ENCODE measurements at places on chromosomes 7 and 10.

DNA sequence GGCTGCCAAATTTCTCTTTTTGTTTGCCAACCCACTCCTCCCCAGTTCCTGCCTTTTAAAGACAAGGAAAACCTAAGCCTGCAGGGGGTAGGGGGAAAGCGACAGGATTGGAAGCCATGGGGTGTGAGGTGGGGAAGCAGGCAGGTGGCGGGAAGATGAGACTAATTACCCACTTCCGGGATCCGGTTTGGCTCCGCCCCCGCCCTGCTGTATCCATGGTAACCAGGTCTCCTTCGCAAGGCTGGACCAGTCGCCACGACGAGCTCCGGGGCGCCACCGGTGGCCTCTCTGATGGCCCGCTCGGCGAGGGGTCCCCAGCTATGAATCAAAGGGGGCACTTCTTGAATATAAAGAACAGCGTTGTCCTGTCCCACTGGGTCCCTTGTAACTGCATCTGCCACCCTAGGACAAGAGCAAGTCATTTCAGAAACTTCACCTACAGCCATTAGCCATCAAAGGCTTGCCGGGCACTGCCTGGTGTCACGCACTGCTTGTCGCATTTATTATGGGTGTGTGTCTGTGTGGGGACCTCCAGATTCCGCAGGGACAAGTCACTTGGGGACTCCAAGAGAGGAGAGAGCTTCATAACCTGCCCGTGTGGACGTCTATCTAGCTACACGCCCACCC is 55.4 kb upstream of the LMTK2 start:
- peak; percentile 81 for DNase-seq
- no peak overlapping the region for H3K4me3 ChIP-seq
- H3K4me1 ChIP-seq, result peaks cover 6% of the 10 kb centered on the region

GRCh38 chr7:139494835-139495579 is 11.5 kb upstream of the KLRG2 start:
- DNase-seq, result peak; percentile 38
- H3K27me3 ChIP-seq, result peaks cover 3% of the 10 kb centered on the region
- no peaks in the 10 kb centered on the region for H3K36me3 ChIP-seq
- peaks cover 7% of the 10 kb centered on the region for H3K4me1 ChIP-seq
- H3K27ac ChIP-seq, result no peak overlapping the region

DNA sequence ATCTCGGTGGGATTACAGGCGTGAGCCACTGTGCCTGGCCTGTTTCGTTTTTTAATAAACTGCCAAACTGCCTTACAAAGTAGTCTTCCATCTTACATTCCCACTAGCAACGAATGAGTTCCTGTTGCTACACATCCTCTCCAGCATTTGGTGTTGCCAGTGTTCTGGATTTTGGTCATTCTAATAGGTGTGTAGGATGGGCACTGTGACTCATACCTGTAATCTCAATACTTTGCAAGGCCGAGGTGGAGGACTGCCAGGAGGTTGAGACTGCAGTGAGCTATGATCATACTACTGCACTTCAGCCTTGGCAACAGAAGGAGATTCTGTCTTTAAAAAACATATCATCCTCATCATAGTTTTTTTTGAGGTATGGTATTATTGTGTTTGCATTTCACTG is 21.4 kb upstream of the RSBN1L start:
- H3K27me3 ChIP-seq, result no peaks in the 10 kb centered on the region
- no peak overlapping the region for H3K4me3 ChIP-seq
- no peak overlapping the region for H3K27ac ChIP-seq
- DNase-seq, result peak; percentile 33

- H3K27me3 ChIP-seq, result no peaks in the 10 kb centered on the region
- no peak overlapping the region for H3K27ac ChIP-seq
- H3K4me1 ChIP-seq, result no peaks in the 10 kb centered on the region
- DNase-seq, result no peak
- no peaks in the 10 kb centered on the region for H3K36me3 ChIP-seq
- H3K4me3 ChIP-seq, result no peak overlapping the region
Observed at GRCh38 chr7:32393861-32394260, 96.3 kb downstream of the LSM5 start.

- no peaks in the 10 kb centered on the region for H3K4me1 ChIP-seq
- no peak for DNase-seq
- H3K27me3 ChIP-seq, result no peaks in the 10 kb centered on the region
- no peaks in the 10 kb centered on the region for H3K36me3 ChIP-seq
- no peak overlapping the region for H3K4me3 ChIP-seq
- H3K27ac ChIP-seq, result no peak overlapping the region
Observed at GRCh38 chr7:76514926-76515771, 4.8 kb downstream of the UPK3B start.

- no peaks in the 10 kb centered on the region for H3K36me3 ChIP-seq
Observed at GRCh38 chr7:101321491-101322401, at the start of gene IFT22. IFT22 (minus strand) TSS chr7:101321812; CDS start chr7:101321709, 103 bp downstream.

- no peaks in the 10 kb centered on the region for H3K27me3 ChIP-seq
- H3K4me1 ChIP-seq, result no peaks in the 10 kb centered on the region
- no peaks in the 10 kb centered on the region for H3K36me3 ChIP-seq
Observed at GRCh38 chr7:2074691-2075090, 158.1 kb downstream of the MAD1L1 start.

DNA sequence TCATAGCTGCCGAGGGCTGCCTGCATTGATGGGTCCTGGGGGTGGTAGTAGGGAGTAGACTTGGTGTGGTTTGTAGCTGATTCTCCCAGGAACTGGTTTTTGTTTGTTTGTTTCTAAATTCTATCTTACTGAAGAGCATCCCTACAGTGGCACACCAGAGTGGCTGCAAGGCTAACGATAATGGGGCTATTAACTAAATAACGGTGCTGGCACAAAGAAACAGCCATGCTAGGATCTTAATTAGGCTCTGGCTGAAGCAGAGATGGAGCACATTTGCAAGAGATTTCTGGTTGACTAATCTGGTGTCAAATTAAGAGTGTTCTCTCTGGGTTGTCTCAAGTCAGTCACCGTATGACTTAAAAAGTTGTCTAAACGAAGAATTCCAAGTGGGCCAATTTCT is 590.0 kb downstream of the NRG3 start:
- H3K4me3 ChIP-seq, result no peak overlapping the region
- no peak for DNase-seq
- no peaks in the 10 kb centered on the region for H3K36me3 ChIP-seq

DNA sequence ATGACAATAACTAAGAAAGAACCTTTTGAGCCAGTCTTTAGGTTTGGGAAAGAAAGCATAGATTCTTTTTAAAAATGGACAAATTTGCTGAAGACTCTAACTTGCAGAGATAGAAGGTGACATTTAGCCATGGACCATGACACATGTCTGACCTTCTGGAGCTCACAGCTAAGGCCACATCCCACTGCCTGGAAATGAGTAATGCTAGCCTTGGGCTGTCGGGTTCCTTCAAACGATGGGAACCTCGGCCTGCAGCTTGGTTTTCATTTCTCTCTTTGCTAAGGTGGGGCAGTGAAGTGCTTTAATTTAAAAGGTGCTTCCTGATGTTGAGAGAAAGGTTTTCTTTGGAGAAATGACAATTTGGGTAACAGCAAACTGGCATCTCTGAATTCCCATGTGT is 223.2 kb downstream of the FANK1 start:
- H3K27ac ChIP-seq, result no peak overlapping the region
- H3K4me1 ChIP-seq, result no peaks in the 10 kb centered on the region
- no peak for DNase-seq
- no peaks in the 10 kb centered on the region for H3K36me3 ChIP-seq

- H3K36me3 ChIP-seq, result no peaks in the 10 kb centered on the region
- peaks cover 1% of the 10 kb centered on the region for H3K4me1 ChIP-seq
- H3K27me3 ChIP-seq, result peaks cover 23% of the 10 kb centered on the region
- no peak overlapping the region for H3K27ac ChIP-seq
- DNase-seq, result no peak
Observed at GRCh38 chr7:22574754-22575520, 74.9 kb upstream of the STEAP1B start.

DNA sequence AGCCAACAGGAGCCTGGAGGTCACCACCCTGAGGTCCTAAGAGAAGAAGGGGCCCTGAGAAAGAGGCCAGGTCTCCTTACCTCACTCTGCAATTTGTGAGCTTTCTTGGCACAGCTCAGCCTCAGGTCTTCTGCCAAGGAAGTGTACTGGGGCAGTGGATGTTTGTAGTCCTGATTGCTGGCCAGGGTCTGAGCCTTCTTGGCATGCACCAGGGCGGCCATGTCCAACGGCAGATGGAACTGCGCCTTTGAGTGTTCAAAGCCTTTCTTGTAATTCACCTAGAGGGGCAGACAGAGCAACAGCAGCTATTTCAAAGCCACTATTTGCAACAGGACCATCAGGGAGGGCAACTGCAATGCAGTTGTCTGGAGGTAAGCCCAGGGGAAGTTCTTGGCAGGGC is 51.7 kb downstream of the NRAP start:
- no peaks in the 10 kb centered on the region for H3K4me1 ChIP-seq
- H3K27me3 ChIP-seq, result peaks cover 20% of the 10 kb centered on the region
- H3K27ac ChIP-seq, result no peak overlapping the region

- no peak overlapping the region for H3K27ac ChIP-seq
- H3K27me3 ChIP-seq, result no peaks in the 10 kb centered on the region
- H3K4me1 ChIP-seq, result no peaks in the 10 kb centered on the region
- no peak overlapping the region for H3K4me3 ChIP-seq
- DNase-seq, result no peak
Observed at GRCh38 chr7:71326595-71326994, 194.7 kb downstream of the GALNT17 start.

- H3K4me3 ChIP-seq, result no peak overlapping the region
- H3K36me3 ChIP-seq, result peaks cover 31% of the 10 kb centered on the region
- peaks cover 6% of the 10 kb centered on the region for H3K4me1 ChIP-seq
Observed at GRCh38 chr10:119903946-119904666, 11.6 kb downstream of the SEC23IP start.

DNA sequence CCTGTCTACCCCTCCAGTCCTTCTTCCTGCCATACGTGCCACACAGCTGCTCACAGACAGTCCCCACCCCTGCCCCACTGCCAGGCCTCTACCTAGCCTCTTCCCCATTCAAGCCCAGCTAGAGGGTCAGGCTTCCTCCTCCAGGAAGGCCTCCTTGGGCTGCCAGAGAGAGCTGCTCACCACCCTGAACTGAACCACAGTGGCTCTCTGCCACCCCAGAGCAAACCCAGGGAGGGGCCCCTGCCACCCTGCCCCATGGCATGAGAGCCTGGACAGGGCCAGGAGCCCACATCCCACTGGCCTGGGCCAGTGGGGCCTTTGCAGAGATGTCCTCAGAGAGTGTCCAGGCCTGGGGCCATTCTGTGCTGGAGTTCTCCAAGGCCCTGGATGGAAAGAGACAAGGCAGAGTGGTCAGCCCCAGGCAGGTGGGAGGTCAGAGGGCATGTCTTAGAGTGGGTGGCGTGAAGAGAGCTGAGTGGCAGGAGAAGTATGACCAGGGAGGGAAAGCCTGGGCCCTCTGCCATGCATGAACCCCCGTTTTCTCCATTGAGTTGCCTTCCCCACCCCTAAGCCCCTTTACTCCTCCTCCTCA is 40.4 kb downstream of the TMEM270 start:
- no peaks in the 10 kb centered on the region for H3K4me1 ChIP-seq
- no peak overlapping the region for H3K27ac ChIP-seq
- H3K4me3 ChIP-seq, result no peak overlapping the region
- no peaks in the 10 kb centered on the region for H3K27me3 ChIP-seq
- H3K36me3 ChIP-seq, result no peaks in the 10 kb centered on the region

- peaks cover 40% of the 10 kb centered on the region for H3K4me1 ChIP-seq
- peak overlapping the region; percentile 28 for H3K27ac ChIP-seq
- no peak for DNase-seq
- H3K4me3 ChIP-seq, result no peak overlapping the region
- H3K27me3 ChIP-seq, result no peaks in the 10 kb centered on the region
Observed at GRCh38 chr7:106023369-106024322, 60.6 kb downstream of the CDHR3 start.

- H3K27ac ChIP-seq, result no peak overlapping the region
- H3K27me3 ChIP-seq, result peaks cover 12% of the 10 kb centered on the region
- H3K4me1 ChIP-seq, result no peaks in the 10 kb centered on the region
- no peaks in the 10 kb centered on the region for H3K36me3 ChIP-seq
- H3K4me3 ChIP-seq, result no peak overlapping the region
Observed at GRCh38 chr7:132739271-132739955, 163.1 kb upstream of the PLXNA4 start.

- peaks cover 14% of the 10 kb centered on the region for H3K27me3 ChIP-seq
- no peak for DNase-seq
- no peaks in the 10 kb centered on the region for H3K4me1 ChIP-seq
- H3K4me3 ChIP-seq, result no peak overlapping the region
- no peaks in the 10 kb centered on the region for H3K36me3 ChIP-seq
- H3K27ac ChIP-seq, result no peak overlapping the region
Observed at GRCh38 chr10:96266118-96266770, 5.1 kb downstream of the BLNK start.

DNA sequence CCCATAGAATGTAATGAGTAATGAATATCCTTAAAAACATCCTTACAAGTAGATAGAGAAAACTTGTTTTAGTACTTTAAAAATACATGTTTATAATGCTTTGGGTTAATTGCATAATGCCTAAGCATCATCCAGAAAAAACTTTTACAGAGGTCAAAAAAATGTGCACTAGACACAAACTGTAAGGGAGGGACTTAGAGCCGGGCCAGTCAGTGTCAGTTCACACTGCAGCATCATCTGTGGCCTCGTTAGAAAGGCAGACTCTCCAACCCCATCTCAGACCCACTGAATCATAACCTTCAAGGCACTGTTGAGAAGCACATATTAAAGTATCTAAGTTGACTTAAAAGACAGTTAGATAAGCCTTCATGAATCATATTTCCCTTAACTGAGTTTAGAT is 230.1 kb upstream of the PRPS1L1 start:
- H3K36me3 ChIP-seq, result no peaks in the 10 kb centered on the region
- no peaks in the 10 kb centered on the region for H3K27me3 ChIP-seq
- H3K27ac ChIP-seq, result no peak overlapping the region
- no peaks in the 10 kb centered on the region for H3K4me1 ChIP-seq
- no peak for DNase-seq

GRCh38 chr10:70034232-70034631 is 18.4 kb upstream of the MACROH2A2 start:
- H3K36me3 ChIP-seq, result no peaks in the 10 kb centered on the region
- H3K4me3 ChIP-seq, result no peak overlapping the region
- no peaks in the 10 kb centered on the region for H3K4me1 ChIP-seq
- peaks cover 18% of the 10 kb centered on the region for H3K27me3 ChIP-seq
- H3K27ac ChIP-seq, result no peak overlapping the region
- DNase-seq, result no peak

DNA sequence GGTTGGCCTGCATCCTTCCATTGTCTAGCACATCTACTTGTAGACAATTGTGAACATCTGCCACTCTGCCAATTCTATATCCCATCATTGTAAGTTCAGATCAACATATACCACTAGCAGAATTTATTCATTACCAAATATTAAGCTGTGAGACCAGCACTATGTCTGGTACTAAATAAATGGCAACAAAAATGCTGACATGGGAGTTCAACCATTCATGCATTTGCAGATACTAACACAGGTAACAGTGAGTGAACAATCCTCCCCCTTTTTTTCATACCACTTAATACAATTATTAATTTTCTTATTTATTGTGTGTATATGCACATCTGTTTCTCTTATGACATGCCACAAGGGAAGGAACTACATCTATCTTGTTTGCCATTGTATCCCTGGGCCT is 11.9 kb downstream of the POLR1F start:
- H3K36me3 ChIP-seq, result peaks cover 18% of the 10 kb centered on the region
- no peaks in the 10 kb centered on the region for H3K27me3 ChIP-seq
- H3K27ac ChIP-seq, result no peak overlapping the region
- H3K4me3 ChIP-seq, result no peak overlapping the region
- no peak for DNase-seq

- no peak for DNase-seq
- peaks cover 7% of the 10 kb centered on the region for H3K27me3 ChIP-seq
- no peak overlapping the region for H3K4me3 ChIP-seq
- no peak overlapping the region for H3K27ac ChIP-seq
Observed at GRCh38 chr7:155840262-155840885, 28.1 kb upstream of the SHH start.

- H3K27ac ChIP-seq, result no peak overlapping the region
- H3K4me3 ChIP-seq, result no peak overlapping the region
- no peak for DNase-seq
Observed at GRCh38 chr10:21694631-21695030, 160.6 kb downstream of the MLLT10 start.

GRCh38 chr7:33691180-33691579 is 214.2 kb upstream of the BMPER start:
- H3K4me1 ChIP-seq, result no peaks in the 10 kb centered on the region
- peaks cover 10% of the 10 kb centered on the region for H3K36me3 ChIP-seq
- no peaks in the 10 kb centered on the region for H3K27me3 ChIP-seq
- no peak overlapping the region for H3K4me3 ChIP-seq

Measured in activated CD4-positive, alpha-beta memory T cell treated with anti-CD3 and anti-CD28 coated beads for 36 hours (primary cell).